Vagina (tissue), 2 donors: ENCODE measurements at places on chromosomes 6 and 20. TPM values are rescaled to one million over a fixed set of nuclear protein-coding genes. Genes with fewer than 3 reads are reported as not detected.

DNA sequence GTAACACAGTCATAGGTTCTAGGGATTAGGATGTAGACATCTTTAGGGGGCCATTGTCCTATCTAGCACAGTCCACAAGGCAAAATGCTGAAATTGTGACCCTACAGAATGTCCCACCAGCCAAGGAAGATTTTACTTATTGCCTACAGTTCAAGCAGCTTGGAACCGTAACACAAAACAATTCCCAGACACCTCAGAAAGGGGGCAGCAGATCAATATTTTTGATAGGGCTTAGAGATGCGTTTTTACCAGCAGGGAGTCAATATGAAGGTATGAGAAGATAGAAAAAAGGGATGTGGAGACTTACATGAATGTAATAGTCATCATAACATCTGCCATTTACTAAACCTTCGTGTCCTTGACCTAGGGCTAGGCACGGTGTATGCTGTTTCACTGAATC is 81.0 kb downstream of the TMEM170B start:
- no peak for DNase-seq

- DNase-seq: no peak
Measured at GRCh38 chr20:49657118-49657901, 56.4 kb downstream of the B4GALT5 start.

GRCh38 chr6:95078457-95078856 is 498.9 kb upstream of the MANEA start:
- no peak for DNase-seq

DNA sequence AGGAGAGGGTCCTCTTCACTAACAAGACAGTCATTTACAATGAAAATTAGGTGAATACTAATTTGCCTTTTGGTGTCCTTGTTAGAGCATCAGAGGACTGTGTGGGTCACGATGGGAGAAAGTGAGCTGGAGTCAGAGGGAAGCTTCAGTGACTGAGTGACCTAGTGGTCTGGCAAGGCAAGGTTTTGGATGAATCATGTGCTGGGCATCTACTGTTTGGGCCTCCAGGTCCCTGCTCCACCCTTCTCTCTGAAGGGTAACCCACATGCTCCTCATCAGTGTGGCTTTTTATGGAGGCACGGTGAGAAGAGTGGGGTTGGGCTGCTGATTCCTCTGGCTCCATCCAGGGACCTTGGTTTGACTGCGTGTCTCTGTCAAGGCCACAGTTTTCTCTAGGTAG is 60.5 kb upstream of the EXOC2 start:
- DNase-seq: no peak

The DUSP15 gene
- total RNA-seq: 2.5 TPM

DNA sequence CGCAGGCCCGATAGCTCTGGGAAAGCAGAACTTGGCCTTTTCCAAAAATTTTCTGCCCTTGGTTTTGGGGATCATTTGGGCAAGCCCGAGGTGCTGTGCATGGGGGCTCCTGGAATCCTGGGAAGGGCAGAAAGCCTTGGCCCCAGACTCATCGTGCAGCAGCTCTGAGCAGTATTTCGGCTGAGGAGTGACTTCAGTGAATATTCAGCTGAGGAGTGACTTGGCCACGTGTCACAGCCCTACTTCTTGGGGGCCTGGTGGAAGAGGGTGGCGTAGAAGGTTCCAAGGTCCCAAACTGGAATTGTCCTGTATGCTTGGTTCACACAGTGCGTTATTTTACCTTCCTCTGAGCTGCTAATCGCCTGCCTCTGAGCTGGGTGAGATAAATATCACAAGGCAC is 1.1 kb upstream of the BMP2 start:
- no peak for DNase-seq

GRCh38 chr6:52598123-52598823 is 21.4 kb upstream of the TRAM2 start:
- DNase-seq: peak; percentile 46

The SLC13A3 gene
- 1.2 TPM for total RNA-seq

- DNase-seq: no peak
Measured at GRCh38 chr6:164072240-164072666, 657.7 kb downstream of the QKI start.

The NNAT gene
- 8.3 TPM for total RNA-seq

- DNase-seq: no peak
Measured at GRCh38 chr20:37901240-37901639, 1.7 kb upstream of the VSTM2L start.

The TP53TG5 gene
- not detected for total RNA-seq

The KIF3B gene
- 16.2 TPM for total RNA-seq

- DNase-seq: peak; percentile 60
Measured at GRCh38 chr6:4901386-4902061, 102.3 kb downstream of the RPP40 start.

- DNase-seq: no peak
Measured at GRCh38 chr6:113763311-113763766, 93.8 kb upstream of the MARCKS start.

GRCh38 chr6:103081876-103082630 is 1688.5 kb downstream of the GRIK2 start:
- DNase-seq: no peak

DNA sequence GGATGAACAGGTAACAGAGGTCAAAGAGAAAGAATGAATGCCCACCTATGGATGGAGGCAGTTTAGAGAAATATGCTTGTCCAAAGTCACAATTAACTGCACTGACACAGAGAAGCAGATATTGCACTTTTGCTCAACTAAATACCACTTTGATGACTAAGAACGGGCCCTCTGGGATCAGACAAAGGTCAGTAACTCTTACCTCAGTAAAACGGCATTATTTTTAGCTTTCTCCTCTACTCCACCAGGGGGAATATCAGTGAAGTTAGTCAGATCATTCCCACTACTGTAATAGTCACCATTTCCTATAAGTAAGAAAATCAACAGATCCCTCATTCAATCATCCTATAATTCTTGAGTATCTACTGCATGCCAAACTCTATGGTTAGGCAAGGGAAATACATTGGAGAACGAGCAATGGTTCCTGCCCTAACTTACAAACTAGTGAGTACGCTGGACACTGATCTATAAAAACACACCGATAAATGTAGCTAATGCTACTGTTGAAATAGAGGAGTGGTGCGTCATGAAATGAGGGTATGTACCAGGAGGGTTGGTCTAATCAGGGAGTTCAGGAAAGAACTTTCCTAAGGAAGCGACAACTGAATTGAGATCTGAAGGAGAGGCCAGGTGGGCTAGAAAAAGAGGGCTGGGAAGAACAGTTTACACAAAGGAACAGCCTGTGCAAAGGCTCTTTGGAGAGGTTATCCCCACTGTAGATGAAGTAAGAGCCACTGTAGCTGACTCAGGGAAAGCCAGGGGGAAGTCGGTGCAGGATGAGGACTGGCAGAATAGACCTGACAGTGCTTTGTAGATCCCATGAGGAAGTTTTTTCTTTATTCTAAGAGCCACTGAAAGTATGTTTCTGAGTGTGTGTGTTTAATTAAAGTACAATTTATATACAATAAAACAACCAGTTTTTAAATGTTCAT is 9.2 kb downstream of the ECI2 start:
- DNase-seq: no peak

DNA sequence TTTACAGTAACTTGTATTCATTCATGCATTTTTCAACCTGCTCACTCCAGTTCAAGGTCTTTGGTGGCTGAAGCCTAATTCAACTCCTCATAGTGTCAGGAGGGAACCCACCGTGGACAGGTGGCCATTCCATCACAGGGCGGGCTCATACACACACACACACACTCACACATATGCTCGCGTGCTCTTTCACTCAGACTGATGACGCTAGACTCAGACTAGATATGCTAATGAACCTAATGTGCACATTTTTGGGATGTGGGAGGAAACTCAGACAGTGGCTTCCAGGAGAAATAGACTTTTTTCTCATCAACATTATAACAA is 56.7 kb downstream of the TRIM27 start:
- DNase-seq: no peak

The GRM1 gene
- not detected for total RNA-seq

DNA sequence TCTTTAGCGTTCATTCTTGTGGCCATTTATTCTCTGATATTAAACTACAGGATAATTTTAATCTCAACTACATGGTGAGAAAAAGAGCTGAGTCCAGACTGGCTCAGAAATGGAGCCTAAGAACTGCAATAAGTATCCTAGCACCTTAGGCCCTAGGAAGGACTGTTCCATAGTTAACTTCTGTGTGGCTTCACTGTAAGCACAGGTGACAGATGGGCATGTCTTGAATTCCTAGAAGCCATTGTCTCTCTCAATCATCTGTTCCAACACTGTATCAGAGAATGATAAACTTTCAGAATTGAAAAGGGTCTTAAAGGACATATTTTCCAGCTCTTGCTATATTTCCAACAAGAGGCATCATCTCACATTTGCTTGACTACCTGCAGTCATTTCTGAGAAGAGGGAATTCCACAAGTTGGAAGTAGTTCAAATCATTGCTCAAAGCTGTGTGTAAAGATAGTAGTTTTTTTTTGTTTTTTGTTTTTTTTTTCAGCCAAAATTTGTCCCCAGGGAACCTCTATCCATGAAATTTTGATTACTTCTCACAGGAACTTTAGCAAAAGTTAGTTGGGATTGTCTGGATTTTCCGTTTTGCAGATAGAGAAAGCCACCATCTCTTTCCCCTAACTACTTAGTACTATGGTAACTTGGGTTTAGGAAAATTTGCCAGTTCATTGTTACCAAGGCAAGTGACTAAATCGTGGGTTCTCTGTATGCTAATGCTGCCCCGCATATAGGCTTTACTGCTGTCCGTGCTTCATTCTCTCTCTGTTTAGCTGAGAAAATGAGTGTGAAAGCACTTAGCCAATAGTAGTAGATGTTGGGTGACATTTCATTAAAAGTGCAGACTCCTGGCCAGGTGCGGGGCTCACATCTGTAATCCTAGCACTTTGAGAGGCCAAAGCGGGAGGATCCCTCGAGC is 47.2 kb downstream of the KCNS1 start:
- no peak for DNase-seq

The FAXC gene
- 6.6 TPM for total RNA-seq

DNA sequence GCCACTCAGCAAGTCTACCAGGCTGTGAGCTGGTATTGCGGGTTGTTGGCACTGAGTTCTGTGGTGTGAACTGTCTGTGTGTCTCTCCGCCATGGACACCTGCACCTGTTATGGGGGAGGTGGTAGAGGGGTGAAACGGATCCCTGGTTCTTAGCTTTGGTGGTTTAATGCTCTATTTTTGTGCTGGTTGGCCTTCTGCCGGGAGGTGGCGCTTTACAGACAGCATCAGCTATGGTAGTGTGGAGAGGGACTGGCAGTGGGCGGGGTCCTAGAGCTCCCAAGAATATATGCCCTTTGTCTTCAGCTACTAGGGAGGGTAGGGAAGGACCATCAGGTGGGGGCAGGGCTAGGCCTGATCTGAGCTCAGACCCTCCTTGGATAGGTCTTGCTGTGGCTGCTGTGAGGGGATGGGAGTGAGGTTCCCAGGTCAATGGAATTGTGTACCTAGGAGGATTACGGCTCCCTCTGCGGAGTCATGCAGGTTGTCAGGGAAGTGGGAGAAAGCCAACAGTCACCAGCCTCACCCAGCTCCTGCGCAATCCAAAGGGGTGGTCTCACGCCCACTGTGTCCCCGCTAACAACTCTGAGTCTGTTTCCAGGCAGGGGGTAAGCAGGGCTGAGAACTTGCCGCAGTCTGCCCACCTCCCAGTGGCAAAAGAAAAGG is 154.3 kb downstream of the CCDC170 start:
- DNase-seq: no peak

- no peak for DNase-seq
Measured at GRCh38 chr20:40687384-40688128, 1.5 kb downstream of the MAFB start.

- peak; percentile 62 for DNase-seq
Measured at GRCh38 chr20:19620446-19620845, 137.6 kb upstream of the RIN2 start.

DNA sequence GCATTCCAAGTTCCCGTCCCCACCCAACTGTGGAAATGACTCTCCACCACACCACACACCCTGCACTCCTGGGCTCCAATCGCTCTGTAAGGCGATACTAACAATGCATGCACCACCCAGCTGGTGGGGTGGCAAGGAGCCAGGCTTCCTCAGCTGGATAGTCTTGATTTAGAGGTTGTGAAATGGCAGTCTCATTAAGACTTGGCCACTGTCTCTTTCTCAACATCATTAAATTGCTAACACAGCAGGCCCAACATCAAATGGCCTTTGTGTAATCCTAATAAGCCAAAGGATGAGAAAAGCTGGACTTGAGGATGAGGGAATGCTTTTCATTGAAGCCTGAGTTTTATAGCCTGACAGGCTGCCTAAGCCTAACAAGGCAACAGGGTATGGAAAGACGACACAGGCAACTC is 223.7 kb downstream of the GMDS start:
- no peak for DNase-seq

- DNase-seq: no peak
Measured at GRCh38 chr6:69935079-69935478, 68.7 kb downstream of the COL19A1 start.
